ENCODE measurements at places on chromosomes 16 and 17.
A peak's percentile ranks its signal among the peaks of the same experiment; 100 is the strongest.

DNA sequence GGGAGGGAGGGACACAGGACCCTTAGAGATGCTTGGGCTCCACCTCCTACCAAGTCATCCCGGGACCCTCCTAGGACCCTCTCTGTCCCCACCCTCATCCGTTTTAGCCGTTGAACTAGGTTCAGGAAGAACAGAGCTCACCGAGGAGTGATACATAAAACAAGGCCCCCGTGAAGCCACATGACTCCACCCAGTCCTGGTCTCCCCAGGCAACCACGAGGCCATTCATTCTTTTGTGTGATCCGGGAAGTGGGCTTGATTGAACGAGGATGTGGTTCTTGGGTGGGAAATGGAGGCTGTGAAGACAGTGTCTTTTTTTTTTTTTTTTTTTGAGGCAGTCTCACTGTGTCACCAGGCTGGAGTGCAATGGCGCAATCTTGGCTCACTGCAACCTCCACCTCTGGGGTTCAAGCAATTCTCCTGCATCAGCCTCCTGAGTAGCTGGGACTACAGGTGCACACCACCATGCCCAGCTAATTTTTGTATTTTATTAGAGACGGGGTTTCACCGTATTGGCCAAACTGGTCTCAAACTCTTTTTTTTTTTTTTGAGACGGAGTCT lies 14.8 kb downstream of the TRARG1 start:
- H3K4me1 ChIP-seq, result no peaks in the 10 kb centered on the region
- H3K27ac ChIP-seq, result no peak overlapping the region
- no peak for DNase-seq

- no peaks in the 10 kb centered on the region for H3K27me3 ChIP-seq
- peaks cover 43% of the 10 kb centered on the region for H3K36me3 ChIP-seq
- peaks cover 8% of the 10 kb centered on the region for H3K4me1 ChIP-seq
- H3K27ac ChIP-seq, result no peak overlapping the region
- no peak for DNase-seq
These were observed 1.8 kb downstream of the NOXO1 start for GRCh38 chr16:1979271-1980029.

- no peaks in the 10 kb centered on the region for H3K36me3 ChIP-seq
- H3K4me1 ChIP-seq, result no peaks in the 10 kb centered on the region
- H3K27ac ChIP-seq, result no peak overlapping the region
- DNase-seq, result no peak
- H3K27me3 ChIP-seq, result no peaks in the 10 kb centered on the region
- H3K4me3 ChIP-seq, result no peak overlapping the region
These were observed 53.2 kb downstream of the PPM1E start for GRCh38 chr17:58808609-58809563.

- no peaks in the 10 kb centered on the region for H3K27me3 ChIP-seq
- H3K4me3 ChIP-seq, result no peak overlapping the region
- DNase-seq, result no peak
- H3K4me1 ChIP-seq, result no peaks in the 10 kb centered on the region
These were observed 22.4 kb upstream of the SEC14L1 start for GRCh38 chr17:77118251-77118928.

GRCh38 chr16:57955572-57956188 lies 15.2 kb downstream of the CNGB1 start:
- peaks cover 33% of the 10 kb centered on the region for H3K27me3 ChIP-seq
- no peak overlapping the region for H3K4me3 ChIP-seq

- no peaks in the 10 kb centered on the region for H3K4me1 ChIP-seq
- H3K27me3 ChIP-seq, result no peaks in the 10 kb centered on the region
- peaks cover 13% of the 10 kb centered on the region for H3K36me3 ChIP-seq
- H3K4me3 ChIP-seq, result no peak overlapping the region
- no peak overlapping the region for H3K27ac ChIP-seq
These were observed 57.1 kb downstream of the MAP2K4 start for GRCh38 chr17:12077773-12078172.

DNA sequence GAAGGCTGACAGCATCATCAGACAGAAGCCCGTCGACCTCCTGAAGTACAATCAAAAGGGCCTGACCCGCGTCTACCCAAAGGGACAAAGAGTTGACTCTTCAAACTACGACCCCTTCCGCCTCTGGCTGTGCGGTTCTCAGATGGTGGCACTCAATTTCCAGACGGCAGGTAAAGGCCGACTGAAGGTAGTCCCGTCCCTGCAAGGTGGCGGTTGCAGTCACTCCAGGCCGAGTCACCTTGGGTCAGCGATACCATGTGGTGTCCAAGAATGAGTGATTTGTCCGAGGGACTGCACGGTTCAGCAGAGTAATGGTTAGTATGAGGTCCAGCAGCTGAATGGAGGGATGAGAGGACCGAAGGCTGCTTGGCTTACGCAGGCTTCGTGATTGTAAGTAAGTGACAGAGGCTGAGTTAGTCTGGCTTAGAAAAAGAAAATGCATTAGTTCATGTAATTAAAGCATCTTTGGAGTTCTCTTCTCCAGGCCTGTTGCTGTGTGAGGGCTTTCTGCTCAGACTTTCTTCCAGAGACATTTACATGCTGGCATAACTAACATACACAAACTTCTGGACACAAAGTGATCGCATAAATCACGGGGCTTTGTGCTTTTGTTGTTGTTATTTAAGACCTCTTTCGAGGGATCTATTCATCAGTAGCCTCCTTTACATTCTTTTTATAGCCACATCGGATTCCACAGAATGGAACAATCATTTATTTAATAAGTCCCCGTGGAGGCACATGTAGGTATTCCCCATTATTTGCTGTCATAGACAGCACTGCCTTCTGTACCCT lies 74.9 kb downstream of the SDR42E1 start:
- DNase-seq, result peak; percentile 39
- H3K4me1 ChIP-seq, result no peaks in the 10 kb centered on the region
- H3K27me3 ChIP-seq, result peaks cover 21% of the 10 kb centered on the region
- no peak overlapping the region for H3K27ac ChIP-seq
- no peaks in the 10 kb centered on the region for H3K36me3 ChIP-seq
- no peak overlapping the region for H3K4me3 ChIP-seq

Data from tibial artery (tissue), 4 donors.